GM04503 (cell line): ENCODE measurements at places on chromosomes 7 and 10.

DNA sequence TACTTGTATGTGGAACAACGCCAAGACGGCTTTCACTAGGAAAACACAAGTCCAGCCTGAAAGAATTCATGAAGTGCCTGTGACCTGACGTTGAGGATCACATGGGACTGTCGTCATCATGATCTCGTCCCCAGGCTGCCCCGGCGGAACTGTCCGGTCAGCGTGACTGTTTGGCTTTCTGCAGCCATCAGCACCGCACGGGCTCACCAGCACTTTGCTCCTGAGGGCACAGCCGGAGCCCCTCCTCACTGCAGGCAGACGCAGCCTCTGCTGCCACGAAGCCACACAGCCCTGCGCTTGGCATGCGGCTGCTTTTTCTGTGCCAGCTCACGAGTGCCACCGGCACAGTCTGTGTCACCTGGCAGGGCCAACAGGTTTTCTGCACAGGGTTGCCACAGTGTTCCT, 9.4 kb upstream of the GET4 start:
- peak; percentile 62 for DNase-seq

- DNase-seq: no peak
These were observed 758.6 kb upstream of the IGFBP3 start for GRCh38 chr7:46679671-46680070.

DNA sequence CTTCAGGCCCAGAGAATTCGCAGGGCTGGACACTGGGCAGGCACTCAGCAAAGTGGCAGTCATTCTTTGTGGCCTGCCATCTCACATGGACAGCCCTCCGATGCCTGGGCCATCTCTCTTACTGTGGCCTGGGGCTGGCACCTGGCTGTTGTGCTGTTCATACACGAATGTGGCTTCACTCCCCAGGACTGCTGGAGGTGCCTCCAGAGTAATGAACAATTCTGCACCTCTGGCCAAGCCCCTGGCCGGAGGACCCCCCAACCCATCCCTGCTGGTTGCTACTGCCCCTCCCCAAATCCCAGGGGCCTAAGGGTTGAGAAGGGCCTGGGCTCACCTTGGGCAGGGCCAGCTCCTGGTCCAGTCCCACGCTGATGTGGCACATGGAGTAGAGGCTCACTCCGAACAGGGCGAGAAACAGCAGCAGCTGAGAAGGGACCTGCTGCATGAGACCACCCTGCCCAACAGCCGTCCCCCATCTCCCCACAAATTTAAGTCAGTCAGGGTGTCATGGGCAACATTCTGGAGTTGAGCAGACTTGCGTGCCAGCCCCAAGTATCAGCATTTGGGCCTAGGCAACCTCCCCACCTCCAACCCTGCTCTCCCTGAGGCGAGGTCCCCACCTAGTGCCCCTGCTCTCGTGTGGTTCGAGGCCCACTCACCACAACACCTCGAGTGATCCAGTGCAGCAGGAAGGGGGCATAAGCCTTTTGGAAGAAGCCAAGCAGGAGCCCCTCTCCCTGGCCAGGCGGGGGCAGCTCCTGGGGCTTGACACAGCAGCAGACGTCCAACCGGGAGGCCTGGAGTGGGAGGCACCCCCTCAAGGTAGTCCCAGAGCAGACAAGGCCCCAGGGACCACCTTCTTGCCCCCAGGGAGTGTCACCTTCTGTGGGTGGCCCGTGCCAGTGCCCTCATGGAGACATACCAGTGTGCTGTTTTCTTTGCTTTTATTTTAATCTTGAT, 9.4 kb downstream of the NPC1L1 start:
- DNase-seq: no peak

DNA sequence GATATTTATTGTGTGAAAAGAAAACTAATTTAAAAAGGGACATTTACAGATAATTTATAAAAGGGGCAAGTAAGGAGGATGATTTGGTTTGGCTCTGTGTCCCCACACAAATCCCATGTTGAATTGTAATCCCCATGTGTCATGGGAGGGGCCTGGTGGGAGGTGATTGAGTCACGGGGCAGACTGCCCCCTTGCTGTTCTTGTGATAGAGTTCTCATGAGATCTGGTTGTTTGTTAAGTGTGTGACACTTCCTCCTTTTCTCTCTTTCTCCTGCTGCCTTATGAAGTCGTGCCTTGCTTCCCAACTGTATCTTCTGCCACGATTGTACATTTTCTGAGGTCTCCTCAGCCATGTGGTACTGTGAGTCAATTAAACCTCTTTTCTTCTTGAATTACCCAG, 171.0 kb upstream of the SEMA3E start:
- DNase-seq: no peak

GRCh38 chr10:13049774-13050420, 48.4 kb upstream of the CCDC3 start:
- DNase-seq: no peak

DNA sequence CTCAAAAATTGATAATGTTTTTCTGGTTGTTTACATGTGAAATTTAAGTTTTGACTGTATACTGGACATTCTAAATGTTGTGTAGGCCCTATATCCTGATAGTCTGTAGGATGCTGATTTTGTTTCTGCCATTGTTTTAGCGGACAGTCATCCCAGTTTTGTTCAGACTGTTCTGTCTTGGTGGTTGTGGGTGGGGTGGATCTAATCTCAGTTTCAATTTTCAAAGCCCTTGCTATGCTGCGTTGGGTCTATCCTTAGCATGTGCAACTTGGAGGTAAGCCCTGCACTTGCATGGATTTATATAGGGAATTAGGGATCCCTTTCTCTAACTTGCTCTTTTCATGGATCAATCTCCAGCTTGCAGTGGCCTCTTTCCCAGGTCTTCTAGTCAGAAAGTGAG, 19.1 kb downstream of the DBF4 start:
- no peak for DNase-seq
